ENCODE measurements at places on chromosomes 6 and 20.

DNA sequence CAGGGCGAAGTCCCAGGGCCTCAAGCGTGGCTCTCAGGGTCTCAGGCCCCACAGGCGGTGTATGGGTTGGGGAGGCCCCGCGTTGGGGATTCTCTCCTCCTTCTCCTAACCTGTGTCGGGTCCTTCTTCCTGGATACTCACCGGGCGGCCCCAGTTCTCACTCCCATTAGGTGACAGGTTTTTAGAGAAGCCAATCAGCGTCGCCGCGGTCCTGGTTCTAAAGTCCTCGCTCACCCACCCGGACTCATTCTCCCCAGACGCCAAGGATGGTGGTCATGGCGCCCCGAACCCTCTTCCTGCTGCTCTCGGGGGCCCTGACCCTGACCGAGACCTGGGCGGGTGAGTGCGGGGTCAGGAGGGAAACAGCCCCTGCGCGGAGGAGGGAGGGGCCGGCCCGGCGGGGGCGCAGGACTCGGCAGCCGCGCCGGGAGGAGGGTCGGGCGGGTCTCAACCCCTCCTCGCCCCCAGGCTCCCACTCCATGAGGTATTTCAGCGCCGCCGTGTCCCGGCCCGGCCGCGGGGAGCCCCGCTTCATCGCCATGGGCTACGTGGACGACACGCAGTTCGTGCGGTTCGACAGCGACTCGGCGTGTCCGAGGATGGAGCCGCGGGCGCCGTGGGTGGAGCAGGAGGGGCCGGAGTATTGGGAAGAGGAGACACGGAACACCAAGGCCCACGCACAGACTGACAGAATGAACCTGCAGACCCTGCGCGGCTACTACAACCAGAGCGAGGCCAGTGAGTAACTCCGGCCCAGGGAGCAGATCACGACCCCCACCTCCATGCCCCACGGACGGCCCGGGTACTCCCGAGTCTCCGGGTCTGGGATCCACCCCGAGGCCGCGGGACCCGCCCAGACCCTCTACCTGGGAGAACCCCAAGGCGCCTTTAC, at the start of gene HLA-G:
Gene HLA-G (plus strand): TSS at position 247 of the 892 bp plus-strand sequence. CDS start 20 bp downstream, at position 267.
- DNase-seq: no peak

DNA sequence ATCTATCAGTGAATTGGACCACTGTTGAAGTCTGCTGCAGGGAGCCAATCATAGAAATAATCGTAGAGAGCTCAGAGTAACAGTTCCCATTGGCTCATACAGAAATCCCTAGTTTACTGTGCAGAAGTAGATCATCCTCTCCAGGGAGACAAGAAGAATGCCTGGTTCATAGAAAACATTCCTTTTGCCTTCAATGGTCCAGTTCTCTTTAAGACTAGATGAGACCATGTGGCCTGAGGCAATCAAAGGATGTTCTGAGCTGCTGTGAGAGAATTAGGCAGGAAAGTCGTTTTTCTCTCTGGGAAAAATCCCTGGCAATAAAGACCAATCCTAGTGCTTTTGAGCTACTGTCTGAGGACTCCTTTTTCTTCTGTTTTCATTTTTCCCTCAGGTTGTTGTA, 208.4 kb downstream of the CENPW start:
- no peak for DNase-seq

GRCh38 chr6:3427687-3428085, 29.2 kb downstream of the SLC22A23 start:
- no peak for DNase-seq

- DNase-seq: no peak
Measured at GRCh38 chr6:139565591-139565990, 191.1 kb upstream of the CITED2 start.

GRCh38 chr6:87716928-87717614, 15.0 kb upstream of the AKIRIN2 start:
- no peak for DNase-seq

- no peak for DNase-seq
Measured at GRCh38 chr6:28351493-28351925, 1.8 kb downstream of the ZKSCAN3 start.

- peak; percentile 42 for DNase-seq
Measured at GRCh38 chr6:125114248-125114858, 39.2 kb upstream of the TPD52L1 start.

- DNase-seq: peak; percentile 33
Measured at GRCh38 chr20:3407040-3407770, at the start of gene DNAAF9. Gene DNAAF9, minus strand, starts transcription at chr20:3407669. Its CDS starts 112 bp downstream, at chr20:3407557.

- DNase-seq: no peak
Measured at GRCh38 chr20:11056414-11056813, 382.6 kb upstream of the JAG1 start.

- DNase-seq: no peak
Measured at GRCh38 chr6:12228447-12229146, 61.6 kb upstream of the EDN1 start.

- DNase-seq: no peak
Measured at GRCh38 chr6:109060571-109060970, 34.1 kb downstream of the SESN1 start.

DNA sequence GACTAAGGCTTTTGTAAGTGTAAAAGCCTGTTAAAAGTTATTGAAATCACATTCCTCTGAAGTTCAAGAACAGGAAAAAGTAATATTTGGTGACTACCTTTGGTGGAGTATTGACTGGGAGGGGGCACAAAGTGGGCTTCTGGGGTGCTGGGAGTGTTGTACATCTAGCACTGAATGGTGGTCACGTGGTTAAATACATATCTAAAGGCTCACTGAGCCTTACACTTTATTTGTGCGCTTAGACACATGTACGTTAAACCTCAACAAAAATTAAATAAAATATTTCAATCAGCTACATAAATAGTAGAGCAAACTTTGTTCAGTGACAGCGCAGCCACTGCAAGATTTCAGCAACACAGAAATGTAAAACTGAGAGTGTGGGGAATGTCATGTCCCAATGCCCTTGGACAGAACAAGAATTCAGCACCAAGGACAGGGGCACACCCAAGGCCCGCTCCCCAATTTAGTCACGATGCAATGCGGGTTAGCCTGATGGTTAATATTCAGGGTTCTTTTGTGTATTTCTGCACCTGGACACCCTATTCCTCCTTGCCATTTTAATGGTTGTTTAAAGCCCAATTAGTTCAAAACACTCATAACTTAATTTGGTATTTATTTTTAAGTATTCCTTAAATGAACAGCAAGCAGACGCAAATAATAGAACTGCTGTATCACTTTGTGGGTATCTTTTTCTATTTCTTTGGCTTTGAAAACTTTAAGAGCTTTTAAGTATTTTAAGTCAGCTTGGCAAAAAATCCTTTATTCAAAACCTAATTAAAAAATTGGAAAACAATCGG, 37.4 kb downstream of the ANGPT4 start:
- DNase-seq: no peak

- no peak for DNase-seq
Measured at GRCh38 chr6:5160206-5160605, 75.1 kb downstream of the PPP1R3G start.

- DNase-seq: no peak
Measured at GRCh38 chr6:7769702-7770101, 43.8 kb downstream of the BMP6 start.

DNA sequence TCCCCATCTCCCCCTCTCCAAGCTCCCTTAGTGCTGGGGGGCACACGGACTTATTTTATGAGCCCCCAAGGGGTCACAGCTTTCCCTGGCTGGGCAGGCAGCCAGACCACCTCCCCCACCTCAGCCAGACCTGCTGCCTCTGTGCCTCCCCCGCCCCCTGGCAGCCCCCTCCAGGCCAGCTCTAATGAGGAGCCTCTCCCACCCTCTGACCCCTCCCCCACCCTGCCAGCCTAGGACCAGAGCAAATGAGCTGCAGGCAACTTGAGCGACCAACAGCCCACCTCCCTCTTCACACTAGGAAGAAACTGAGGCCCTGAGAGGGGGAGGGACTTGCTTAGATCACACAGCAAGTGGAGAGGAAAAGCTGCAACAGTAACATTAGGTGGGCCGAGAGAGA, 1.9 kb downstream of the GDF5 start:
- DNase-seq: no peak

- DNase-seq: no peak
Measured at GRCh38 chr6:73968221-73968757, 272.3 kb downstream of the CD109 start.

- no peak for DNase-seq
Measured at GRCh38 chr6:5937936-5938706, 68.6 kb downstream of the NRN1 start.

DNA sequence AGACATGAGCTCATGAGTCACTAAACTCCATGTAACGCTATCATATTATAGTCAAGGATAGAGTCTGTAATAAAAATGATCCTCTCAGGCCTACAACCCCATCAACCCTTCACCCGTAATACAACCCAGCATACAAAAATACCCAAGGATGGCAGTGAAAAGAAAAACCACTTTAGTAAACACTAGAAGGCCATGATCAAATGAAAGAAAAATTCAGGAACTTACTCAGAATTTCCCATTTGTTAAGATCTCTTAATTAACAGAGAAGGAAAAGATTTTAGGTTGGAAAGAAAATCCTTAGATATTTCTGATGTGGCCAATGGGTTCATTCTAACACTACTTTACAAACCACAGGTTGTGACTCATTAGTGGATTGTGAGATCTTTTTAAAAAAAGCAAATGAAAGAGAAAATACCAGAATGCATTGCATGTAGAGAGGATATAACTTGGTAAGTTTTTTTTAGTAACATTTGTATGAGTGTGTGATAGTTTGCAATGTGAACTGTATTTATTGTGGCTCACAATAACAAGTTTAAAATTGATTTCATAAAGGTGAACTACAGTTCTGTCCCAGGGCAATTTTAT, 8.0 kb upstream of the UBE2J1 start:
- no peak for DNase-seq

- no peak for DNase-seq
Measured at GRCh38 chr6:13725570-13725969, 13.9 kb upstream of the RANBP9 start.

DNA sequence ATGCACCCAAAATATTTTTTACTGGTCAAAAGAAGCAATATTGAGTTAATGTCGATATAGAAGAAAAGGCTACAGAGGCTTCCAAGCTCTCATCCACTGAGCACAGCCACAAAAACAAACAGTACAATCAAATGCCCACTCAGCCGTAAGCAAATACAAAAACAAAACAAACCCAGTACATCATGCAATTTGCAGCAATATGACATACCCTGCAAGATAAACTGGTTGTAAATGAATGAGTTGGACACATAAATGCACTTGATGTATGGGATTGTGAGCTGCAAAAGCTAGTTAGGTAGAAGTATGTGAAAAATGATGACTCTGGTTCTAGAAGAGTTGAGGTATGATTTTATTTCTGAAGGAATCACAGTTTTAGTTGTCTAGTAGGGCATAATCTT, 83.9 kb downstream of the SESN1 start:
- no peak for DNase-seq

GRCh38 chr6:151374036-151374683, 17.2 kb downstream of the ZBTB2 start:
- DNase-seq: no peak

GRCh38 chr20:38129893-38130609, 35.0 kb downstream of the TGM2 start:
- no peak for DNase-seq

- no peak for DNase-seq
Measured at GRCh38 chr6:28777147-28777461, 146.7 kb downstream of the TRIM27 start.

GRCh38 chr6:134574491-134574890, 256.6 kb upstream of the SGK1 start:
- DNase-seq: no peak

DNA sequence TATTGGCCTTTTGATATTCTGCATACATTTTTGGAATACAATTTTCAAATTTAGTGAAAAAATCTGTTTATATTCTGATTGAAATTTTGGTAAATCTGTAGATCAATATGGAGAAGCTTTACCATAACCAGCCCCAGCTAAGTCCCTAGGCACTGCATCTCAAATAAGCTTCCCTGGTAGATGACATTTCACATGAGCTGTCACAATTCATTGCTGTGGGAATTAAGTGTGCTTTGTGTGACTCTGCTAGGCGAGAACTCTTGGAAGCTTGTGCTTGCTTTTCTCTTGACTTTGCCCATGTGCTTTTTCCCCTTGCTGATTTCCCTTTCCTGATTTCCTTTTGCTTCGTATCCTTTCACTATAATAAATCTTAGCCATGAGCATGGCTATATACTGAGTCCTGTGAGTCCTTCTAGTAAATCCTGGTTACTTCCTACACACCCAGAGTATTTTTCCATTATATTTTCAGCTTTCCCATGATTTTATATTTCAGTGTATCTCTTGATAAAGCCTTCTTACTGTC, 166.5 kb upstream of the MMS22L start:
- no peak for DNase-seq

GRCh38 chr6:153852481-153852880, 186.6 kb upstream of the OPRM1 start:
- no peak for DNase-seq

DNA sequence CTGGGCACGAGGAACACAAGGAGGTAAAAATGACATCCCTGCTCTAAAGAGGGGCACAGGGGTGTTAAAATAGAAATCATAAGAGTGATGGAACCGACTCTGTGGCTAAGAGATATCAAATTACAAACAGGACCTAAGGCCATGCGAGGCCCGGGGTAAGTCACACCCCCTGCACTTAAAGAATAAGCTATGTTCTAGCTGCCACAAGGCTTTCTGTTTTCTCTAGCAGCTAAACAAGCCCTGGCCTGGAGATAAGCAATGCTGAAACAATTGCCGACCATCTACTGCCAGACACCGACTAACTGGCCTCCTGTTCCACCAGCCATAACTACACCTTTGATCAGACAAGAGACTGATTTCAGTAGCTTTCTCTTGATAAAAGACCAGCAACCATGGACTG, 32.4 kb downstream of the MDGA1 start:
- no peak for DNase-seq

GRCh38 chr6:45054610-45055009, 273.5 kb upstream of the RUNX2 start:
- DNase-seq: no peak

DNA sequence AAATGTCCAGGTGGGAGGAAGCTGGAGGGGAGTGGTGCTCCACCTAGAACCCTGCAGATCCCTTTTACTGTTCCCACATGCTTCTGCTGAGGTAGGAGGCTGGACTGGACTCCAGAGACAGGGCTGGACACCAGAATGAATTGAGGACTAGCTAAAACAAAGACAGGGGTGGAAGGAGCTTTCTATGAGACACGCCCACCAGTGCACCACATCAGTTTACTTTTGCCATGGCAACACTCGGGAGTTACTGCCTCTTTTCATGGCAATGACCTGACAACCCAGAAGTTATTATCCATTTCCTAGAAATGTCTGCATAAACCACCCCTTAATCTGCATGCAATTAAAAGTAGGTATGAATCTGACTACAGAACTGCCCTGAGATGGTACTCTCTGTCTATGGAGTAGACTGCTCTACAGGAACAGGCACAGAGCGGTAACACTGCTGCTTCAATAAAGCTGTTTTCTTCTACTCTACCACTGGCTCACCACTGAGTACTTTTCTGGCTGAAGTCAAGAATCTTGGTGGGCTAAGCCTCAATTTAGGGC, 211.7 kb downstream of the TFAP2C start:
- no peak for DNase-seq
